ENCODE measurements at places on chromosomes 12 and 14.

- no peak for DNase-seq
These were observed 263.8 kb downstream of the DIO2 start for GRCh38 chr14:79947440-79948054.

GRCh38 chr12:91108196-91108755 is 3.0 kb downstream of the LUM start:
- DNase-seq = no peak

DNA sequence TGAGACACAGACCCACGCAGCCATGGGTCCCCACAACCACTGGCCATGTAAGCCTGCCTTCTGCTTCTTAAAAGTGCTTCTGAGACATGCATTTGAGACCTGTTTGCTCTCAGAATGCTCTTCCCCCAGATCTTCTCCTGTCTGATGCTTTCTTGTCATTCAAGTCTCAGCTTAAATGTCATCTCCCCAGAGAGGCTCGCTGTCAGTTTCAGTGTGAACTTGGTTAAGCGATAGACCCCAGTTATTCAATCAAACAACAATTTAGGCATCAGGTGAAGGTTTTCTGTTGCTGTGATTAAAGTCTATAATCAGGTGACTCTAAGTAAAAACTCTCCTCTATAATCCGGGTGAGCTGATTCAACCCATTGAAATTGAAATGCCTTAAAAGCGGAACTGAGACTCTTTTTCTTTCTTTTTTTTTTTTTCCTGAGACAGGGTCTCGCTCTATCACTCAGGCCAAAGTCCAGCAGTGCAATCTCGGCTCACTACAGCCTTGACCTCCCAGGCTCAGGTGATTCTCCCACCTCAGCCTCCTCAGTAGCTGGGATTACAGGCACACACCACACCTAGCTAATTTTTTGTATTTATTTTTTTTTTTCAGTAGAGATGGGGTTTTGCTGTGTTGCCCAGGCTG is 123.4 kb downstream of the KSR2 start:
- DNase-seq = no peak

GRCh38 chr12:52918351-52918750 is 13.5 kb upstream of the KRT8 start:
- no peak for DNase-seq

DNA sequence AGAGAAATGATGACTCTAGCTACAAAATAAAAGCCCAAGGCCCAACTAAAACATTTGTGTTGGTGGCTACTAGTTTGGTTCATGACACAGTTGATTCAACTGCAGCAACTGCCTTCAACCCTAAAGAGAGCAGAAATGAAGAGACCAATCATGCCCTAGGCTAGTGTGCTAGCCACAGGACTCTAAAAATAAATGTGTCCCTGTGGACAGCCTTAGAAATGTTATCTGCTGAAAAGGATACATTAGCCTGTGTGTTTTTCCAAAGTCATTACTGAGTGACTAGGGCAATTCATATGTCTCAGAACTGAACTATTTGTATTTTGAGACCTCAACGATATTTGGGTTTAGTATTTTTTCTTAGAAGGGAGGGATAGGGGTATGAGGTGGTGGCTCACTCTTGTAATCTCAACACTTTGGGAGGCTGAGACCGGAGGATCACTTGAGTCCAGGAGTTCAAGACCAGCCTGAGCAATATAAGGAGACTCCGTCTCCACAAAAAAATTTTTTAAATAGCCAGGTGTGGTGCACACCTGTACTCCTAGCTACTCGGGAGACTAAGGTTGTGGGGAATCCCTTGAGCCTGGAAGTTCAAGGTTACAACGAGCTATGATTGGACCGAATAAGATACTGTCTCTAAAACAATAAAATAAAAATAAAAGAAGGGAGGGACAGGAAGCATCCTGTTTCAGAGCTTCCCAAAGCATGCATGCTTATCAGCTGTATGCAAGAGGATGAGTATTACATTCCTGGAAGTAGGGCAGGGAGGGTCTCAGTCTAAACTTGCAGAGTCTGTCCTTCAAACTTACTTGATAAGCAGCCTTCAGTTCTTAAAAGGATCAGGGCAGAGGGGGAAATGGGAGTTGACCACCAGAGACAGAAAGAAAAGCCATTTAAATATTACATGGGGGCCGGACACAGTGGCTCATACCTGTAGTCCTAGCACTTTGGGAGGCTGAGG is 29.6 kb upstream of the NAP1L1 start:
- DNase-seq = no peak

DNA sequence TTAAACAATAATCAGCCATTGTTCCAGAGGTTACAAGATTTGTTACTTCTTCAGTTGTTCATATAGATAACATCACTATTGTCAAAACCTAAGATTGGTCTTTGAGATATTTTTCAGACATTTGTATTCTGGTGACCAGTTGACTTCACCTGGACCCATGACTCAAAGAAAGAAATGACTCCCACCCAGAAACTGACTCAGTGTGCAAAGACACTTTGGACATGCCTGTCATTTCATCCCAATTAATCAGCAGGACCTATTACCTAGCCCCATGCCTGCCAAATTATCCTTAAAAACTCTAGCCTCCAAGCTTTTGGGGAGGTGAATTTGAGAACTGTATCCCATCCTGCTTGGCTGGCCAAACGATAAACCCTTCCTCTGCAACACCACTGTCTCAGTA is 27.7 kb upstream of the TSPAN11 start:
- DNase-seq = no peak

DNA sequence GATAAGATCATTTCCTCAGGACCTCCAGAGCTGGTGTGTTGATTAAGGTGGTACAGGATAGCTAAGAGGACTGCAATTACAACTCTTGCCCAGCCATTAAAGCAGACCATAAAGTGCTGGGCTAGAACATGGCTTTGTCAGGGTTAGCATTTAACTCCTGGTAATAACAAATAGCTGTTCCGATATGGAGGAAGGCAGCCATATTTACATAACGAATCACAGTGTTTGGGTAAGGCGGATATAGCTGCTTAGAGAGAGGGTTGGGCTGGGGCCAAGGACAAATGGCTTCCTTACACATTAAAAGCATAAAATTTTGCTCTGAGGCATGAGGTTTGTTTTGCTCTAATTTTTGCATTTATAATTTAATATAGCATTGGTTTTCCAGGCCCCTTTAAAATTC is 297.7 kb upstream of the DDHD1 start:
- no peak for DNase-seq

DNA sequence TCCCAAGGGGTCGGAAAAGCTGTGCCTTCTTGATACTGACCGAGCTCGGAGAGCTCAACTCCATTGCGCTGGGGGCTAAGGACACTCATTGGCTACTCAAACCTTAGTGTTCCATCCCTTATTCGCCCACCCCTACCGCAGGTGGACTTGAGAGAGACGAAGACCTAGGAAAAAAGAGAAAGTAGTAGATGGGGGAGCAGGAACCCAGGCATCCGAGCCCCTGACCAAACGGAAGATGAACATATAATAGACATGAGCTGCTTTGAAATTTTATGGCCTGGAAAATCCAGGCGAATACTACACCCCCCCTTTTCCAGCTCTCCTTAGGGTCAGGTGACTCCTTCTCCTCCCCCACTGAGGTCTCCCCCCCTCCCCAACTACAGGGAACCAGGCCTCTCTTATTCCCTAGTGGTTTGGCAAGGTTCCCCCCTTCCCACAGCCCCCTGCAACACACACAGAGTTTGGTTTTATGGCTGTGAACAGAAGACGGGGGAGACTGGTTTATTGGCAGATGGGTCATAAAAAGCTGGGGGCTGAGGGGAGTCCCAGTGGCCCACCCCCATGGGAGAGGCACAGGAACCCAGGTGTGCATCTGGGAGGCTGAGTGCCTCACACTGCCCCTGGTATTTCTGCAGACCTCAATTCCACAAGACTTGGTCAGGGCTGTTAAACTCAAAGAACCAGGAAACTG is 1.6 kb downstream of the GDF11 start:
- DNase-seq = no peak

DNA sequence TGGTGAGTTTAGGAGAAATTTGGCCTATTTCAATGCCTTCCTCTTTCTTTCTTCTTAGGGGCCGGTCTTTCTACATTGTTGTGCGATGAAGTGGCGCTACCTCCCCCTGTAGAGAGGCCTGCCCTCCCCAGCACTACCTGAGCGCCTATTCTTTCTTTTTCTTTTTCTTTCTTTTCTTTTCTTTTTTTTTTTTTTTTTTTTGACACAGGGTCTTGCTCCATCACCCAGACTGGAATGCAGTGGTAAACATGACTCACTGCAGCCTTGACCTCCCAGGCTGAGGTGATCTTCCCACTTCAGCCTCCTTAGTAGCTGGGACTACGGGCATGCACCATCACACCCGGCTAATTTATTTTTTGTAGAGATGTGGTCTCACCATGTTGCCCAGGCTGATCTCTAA is 136.1 kb upstream of the MAX start:
- no peak for DNase-seq

- DNase-seq = no peak
These were observed 242.1 kb upstream of the NOS1 start for GRCh38 chr12:117603316-117604113.

- DNase-seq = no peak
These were observed 114.3 kb upstream of the ETV6 start for GRCh38 chr12:11535127-11535526.

DNA sequence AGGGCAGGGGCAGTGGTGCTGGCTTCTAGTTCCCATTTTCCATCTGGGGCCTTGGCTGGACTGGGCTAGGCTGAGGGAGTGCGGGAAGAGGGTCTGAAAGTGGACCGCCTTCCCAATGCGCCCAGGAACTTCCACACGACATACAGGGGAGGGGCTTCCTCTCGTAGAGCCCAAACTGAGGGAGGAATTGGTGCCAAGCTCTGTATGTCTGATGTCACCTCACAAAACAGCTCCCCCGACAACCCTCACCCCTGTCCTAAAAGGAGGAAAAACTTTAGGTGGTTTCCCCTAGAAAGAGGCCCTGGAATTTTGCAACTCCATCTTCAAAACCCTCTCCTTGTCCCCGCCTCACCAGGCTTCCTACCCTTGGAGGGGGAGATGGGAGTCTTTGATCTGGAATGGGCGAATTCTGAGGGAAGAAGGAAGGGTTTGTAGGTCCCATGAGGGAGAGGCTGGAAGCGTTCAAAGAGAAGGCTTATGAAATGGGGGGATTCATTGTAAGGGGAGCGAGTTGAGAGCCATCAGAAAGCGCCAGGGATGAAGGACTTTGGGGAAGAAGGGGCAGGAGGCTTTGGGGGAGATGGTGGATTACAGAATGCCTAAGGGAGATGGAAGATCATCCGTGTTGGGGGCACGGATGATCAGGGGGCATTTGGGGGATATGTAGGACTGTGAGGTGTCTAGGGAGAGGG is 844 bp downstream of the GLTP start:
- no peak for DNase-seq

DNA sequence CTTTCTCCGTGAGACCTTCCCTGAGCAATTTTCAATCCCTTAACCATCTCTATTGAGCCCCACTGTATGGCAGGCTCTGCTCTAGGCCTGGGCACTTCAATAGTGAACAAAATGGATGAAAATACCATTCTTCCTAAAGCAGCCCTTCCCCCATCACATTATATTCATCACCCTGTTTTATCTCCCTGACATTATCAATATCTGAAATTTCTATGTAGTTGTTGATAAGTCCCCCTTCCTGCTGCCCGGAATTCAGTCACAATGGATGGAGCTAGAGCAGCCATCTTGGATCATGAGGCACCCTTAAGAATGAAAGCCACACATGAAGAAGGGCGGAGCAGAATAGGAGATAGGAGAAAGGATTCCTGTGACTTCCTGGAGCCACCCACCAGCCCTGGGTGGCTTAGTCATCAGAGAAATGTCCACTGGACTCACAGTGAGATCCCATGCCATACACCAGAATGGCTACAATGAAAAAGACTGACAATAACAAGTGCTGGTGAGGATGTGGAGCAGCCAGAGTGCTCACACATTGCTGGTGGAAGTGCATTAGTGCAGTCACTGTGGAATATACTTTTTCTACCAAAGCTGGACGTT is 33.9 kb downstream of the SCARB1 start:
- no peak for DNase-seq

GRCh38 chr12:113748707-113749432 is 217.3 kb downstream of the RBM19 start:
- no peak for DNase-seq

DNA sequence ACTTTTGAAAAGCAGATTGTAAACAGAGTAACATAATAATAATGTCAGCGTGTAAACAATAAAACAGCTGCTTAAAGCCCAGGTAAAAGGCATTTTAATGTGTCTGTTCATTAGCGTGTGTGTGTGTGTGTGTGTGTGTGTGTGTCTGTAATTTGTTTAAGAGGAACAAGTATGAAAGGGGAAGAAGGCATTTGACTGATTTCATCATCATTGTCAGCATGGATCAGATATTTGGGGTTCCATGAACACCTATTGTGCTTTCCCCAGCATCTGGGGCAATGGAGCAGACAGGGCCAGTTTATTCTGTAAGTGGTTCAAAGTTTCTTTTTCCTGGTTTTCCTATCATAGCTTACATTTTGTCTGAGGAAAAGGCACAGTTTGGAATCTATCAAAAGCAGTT is 28.9 kb downstream of the SLC25A21 start:
- DNase-seq = no peak

DNA sequence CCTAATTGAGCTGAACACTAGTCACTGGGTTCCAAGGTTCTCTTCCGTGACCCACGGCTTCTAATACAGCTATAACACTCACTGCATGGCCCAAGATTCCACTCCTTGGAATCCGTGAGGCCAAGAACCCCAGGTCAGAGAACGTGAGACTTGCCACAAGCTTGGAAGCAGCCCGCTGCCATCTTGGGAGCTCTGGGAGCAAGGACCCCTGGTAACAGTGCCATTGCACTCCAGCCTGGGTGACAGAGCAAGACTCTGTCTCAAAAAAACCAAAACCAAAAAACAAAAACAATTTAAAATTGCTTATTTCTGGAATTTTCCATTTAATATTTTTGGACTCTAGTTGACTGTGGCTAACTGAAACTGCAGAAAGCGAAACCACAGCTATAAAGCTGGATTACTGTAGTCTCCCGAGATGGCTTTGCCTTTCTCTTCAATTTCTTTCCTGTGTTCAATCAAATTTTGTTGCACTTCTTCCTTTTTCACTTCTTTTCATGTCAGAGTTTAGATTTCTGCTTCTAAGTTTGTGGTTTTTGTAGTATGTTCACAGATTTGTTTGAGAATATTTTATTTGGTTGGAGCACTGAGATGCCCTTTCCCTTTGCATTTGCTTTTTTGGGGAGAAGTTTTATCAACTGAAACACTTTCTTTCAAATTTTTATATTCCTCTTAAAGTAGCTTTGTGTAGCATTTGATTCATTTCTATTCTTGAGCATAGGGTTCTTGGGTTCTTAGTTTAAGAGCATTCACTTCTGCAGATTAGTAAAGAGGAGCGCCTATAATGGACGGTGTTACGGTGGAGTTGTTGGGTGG is 44.6 kb downstream of the DDHD1 start:
- no peak for DNase-seq

DNA sequence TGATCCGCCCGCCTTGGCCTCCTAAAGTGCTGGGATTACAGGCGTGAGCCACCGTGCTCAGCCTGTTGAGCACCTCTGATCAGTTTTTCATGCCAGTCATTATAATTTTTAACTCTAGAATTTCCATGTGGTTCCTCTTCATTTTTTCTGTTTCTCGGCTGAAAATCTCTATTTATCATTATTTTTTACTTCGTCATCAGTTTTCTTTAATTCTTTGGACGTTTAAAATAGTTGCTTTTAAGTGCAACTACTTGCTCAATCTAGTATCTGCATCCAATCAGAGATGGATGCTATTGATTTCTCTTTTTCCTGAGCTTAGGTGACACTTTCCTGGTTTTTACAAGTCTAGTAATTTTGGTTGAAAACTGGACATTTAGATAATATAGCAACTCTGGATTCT is 16.8 kb downstream of the MAPKAPK5 start:
- DNase-seq = no peak

All from stimulated activated CD8-positive, alpha-beta memory T cell treated with anti-CD3 and anti-CD28 coated beads, Interleukin-4, amount 100 ng/mL, for 1 hour (primary cell).